ENCODE measurements at places on chromosomes 3 and 15. TPM values are rescaled to one million over a fixed set of nuclear protein-coding genes. Genes with fewer than 3 reads are reported as not detected.

PARP16 gene
- total RNA-seq: 11.5 TPM

IGF1R gene
- 33.8 TPM for total RNA-seq

GATM gene
- 0.44 TPM for total RNA-seq

KLHL24 gene
- total RNA-seq: 181 TPM

PROK2 gene
- 0.43 TPM for total RNA-seq

LYZL4 gene
- not detected for total RNA-seq
